ENCODE measurements at places on chromosomes 6 and 20.
A peak's percentile ranks its signal among the peaks of the same experiment; 100 is the strongest.

DNA sequence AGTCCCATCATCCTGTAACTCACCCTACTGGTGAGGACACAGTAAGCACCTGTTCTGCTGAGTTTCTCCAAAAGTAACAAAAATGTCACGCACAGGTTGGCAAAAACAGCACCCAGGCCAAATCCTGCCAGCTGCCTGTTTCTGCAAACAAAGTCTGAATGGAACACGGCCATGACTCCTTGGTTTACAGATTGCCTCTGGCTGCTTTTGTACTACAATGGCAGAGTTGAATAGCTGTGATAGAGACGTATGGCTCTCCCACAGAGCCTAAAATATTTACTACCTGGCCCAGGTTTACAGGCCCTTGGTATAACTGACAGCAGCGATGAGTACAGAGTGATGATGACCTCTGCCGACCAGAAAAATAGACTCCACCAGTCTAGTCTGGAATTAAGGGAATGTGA lies 52.6 kb downstream of the CNKSR3 start:
- DNase-seq, result no peak
- no peak overlapping the region for H3K4me3 ChIP-seq
- no peaks in the 10 kb centered on the region for H3K36me3 ChIP-seq
- no peaks in the 10 kb centered on the region for H3K4me1 ChIP-seq
- H3K27me3 ChIP-seq, result peaks cover 7% of the 10 kb centered on the region

GRCh38 chr6:154482858-154483257 lies 27.6 kb downstream of the CNKSR3 start:
- H3K4me1 ChIP-seq, result no peaks in the 10 kb centered on the region
- H3K27me3 ChIP-seq, result no peaks in the 10 kb centered on the region
- no peak for DNase-seq
- no peak overlapping the region for H3K4me3 ChIP-seq

DNA sequence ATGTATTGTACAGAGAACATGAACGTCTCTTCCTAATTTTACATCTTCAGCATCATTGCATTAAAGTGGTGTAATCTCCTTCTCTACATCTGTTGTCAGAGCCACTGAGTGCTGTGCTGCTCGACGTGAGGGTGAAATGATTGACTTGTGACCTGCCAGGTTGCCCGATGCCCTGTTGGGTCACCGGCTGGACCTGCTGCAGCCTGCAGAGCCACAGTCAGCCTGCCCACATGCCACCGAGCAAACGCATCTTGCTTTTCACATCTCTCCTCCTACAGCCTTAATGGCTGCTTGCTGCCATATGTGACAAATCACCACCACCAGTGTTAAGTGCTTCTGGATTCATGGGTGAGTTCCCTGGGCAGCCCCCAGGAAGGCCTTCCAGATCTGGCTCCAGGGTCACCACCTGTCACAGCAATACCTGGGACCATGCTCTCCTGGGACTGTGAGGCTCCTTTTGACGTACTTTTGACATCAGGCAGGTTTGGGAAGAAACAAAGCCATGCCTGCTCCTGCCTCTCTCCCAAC lies 80.3 kb downstream of the ASXL1 start:
- no peaks in the 10 kb centered on the region for H3K27me3 ChIP-seq
- no peak overlapping the region for H3K4me3 ChIP-seq
- H3K27ac ChIP-seq, result no peak overlapping the region
- no peak for DNase-seq

DNA sequence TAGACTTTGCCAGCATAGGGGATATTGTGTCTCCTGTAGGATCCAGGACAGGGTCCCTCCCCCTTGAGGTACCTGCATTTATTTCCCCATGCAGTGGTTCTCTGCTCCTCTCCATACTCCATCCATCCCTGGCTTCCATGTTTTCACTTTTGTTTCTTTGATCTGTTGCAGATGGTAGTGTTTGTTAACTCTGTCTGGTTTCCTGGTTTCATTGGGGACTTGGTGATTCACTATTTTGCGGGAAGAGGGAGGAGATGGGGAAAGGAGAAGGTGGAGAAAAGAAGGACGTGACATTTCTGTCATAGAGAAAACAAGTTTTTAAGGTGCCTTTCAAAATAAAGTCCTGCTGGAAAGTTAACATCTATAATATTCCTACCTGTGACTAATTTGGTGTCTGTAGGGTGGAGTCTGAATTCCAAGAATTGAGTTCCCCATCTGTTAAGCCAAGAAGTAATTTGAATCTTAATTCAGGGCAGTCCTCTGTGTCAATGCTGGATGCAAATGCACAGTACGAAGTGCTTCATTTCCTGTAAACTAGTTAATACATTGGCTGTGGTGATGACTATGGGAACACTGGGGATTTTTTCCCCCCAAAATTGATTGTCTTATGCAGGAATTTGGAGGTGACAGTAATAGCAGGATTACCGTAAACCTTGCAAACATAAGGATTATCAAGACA lies 6.9 kb upstream of the RNF144B start:
- H3K36me3 ChIP-seq, result no peaks in the 10 kb centered on the region
- H3K27me3 ChIP-seq, result no peaks in the 10 kb centered on the region
- no peak overlapping the region for H3K27ac ChIP-seq
- no peak overlapping the region for H3K4me3 ChIP-seq

GRCh38 chr20:54822386-54822785 lies 347.0 kb downstream of the DOK5 start:
- no peaks in the 10 kb centered on the region for H3K4me1 ChIP-seq
- H3K27me3 ChIP-seq, result peaks cover 6% of the 10 kb centered on the region
- H3K4me3 ChIP-seq, result no peak overlapping the region
- DNase-seq, result no peak
- H3K36me3 ChIP-seq, result no peaks in the 10 kb centered on the region
- no peak overlapping the region for H3K27ac ChIP-seq

GRCh38 chr6:34246563-34247391 lies 2.0 kb downstream of the SMIM29 start:
- peak; percentile 74 for DNase-seq
- peaks cover 44% of the 10 kb centered on the region for H3K36me3 ChIP-seq
- H3K4me1 ChIP-seq, result peaks cover 27% of the 10 kb centered on the region
- 0 out of 2 replicates have a peak overlapping the region, but pooled peaks have one; percentile 29 for H3K27ac ChIP-seq
- no peak overlapping the region for H3K4me3 ChIP-seq
- no peaks in the 10 kb centered on the region for H3K27me3 ChIP-seq

GRCh38 chr6:145948328-145948727 lies 15.8 kb downstream of the SHPRH start:
- H3K27ac ChIP-seq, result no peak overlapping the region
- no peaks in the 10 kb centered on the region for H3K4me1 ChIP-seq
- no peak overlapping the region for H3K4me3 ChIP-seq

GRCh38 chr20:57432862-57433491 lies 41.8 kb downstream of the RBM38 start:
- peaks cover 22% of the 10 kb centered on the region for H3K27me3 ChIP-seq
- no peaks in the 10 kb centered on the region for H3K36me3 ChIP-seq
- peaks cover 14% of the 10 kb centered on the region for H3K4me1 ChIP-seq
- DNase-seq, result peak; percentile 82

DNA sequence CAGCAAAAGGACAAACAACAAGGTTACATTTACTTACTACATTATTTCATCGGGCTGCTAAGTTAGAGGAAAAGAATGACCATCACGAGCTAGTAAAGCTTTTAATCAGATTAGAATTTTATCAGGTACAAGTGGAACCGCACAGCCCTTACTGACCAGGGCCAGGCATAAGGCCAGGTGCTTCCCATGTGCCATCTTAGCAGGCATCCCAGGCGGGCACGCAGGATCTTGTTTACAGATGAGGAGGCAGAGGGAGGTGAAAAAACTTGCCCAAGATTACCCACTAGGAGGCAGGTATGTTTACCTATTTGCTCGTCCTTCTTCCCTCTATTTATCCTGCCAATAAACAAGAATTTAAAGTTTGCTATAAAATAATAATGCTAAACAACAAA lies 10.7 kb downstream of the EZR start:
- DNase-seq, result no peak
- H3K4me3 ChIP-seq, result no peak overlapping the region
- H3K4me1 ChIP-seq, result peaks cover 83% of the 10 kb centered on the region
- H3K27ac ChIP-seq, result no peak overlapping the region

DNA sequence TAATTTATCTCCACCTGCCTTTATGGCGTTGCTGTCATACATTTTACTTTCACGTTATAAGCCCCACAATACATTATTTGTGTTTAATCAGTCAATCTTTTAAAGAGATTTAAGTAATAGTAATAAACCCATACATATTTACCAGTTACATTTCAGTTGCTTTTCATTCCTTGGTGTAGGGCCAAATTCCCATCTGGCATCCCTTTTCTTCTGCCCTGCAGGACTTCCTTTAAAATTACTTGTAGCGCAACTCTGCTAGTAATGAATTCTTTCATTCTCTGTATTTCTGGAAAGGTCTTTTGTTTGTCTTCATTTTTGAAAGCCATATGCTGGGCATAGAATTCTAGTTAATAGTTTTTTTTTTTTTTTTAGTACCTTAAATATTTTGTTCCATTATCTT lies 24.9 kb downstream of the ZNF334 start:
- peaks cover 22% of the 10 kb centered on the region for H3K27me3 ChIP-seq
- no peak for DNase-seq
- H3K4me1 ChIP-seq, result no peaks in the 10 kb centered on the region
- no peaks in the 10 kb centered on the region for H3K36me3 ChIP-seq

DNA sequence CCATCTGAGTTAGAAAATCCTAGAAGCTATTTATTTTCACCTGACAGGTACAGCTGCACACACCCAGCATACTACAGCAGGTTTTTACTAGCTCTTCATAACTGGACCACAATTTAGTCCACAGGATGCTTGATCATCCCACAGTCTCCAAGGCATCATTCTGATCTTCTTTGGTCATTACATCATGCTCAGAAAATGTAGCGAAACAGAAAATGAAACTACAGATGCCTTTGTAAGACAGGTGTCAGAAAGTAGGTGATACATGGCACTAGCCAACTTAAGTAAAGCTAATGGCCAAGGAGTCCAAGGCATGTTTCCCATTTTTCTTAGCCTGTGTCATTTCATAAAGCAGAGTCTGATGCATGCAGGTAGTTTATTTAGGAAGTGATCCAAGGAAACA lies 102.3 kb downstream of the HTR1B start:
- DNase-seq, result no peak
- H3K27ac ChIP-seq, result no peak overlapping the region
- no peaks in the 10 kb centered on the region for H3K36me3 ChIP-seq
- no peaks in the 10 kb centered on the region for H3K27me3 ChIP-seq
- no peaks in the 10 kb centered on the region for H3K4me1 ChIP-seq

DNA sequence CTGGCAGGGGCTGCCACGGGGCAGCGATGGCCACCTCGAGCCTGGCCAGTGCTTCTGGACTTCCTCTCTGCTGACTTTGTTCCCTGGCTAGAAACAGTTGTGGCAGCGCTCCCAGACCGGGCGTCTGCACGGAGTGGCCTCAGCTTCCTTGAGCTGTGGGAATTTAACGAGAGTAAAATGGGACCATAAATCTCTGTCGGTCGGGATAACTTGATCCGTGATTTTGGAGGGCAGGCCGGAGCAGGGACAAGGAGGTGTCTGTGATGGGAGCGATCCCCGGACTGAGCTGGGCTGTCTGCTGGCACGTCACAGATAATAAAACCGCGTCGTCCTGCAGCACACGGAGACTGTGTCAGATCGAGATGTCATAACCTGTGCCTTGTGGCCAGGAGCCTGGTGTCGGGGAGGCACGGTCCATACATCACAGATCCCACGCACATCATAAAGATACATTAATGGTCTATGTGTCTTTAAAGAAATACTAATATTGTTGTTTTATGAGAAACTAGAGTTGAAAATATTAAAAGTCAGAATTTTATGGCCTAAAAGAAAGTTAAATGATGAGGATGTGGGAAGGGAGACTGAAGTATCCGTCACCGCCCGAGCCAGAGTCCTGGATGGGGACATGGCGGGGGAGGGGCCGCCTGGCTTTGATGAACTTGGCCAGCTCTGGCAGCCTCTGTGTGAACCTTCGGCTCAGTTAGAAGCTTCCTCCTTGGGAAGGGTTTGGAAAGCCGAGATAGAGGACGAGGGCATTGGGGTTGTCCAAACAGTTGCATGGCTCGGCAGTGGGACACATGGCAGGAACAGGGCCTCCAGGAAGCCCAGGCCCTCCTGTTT lies 6.5 kb upstream of the RBBP8NL start:
- H3K4me3 ChIP-seq, result no peak overlapping the region
- H3K27me3 ChIP-seq, result peaks cover 10% of the 10 kb centered on the region
- no peak for DNase-seq
- H3K4me1 ChIP-seq, result no peaks in the 10 kb centered on the region
- no peak overlapping the region for H3K27ac ChIP-seq

Data from DND-41 (cell line).